Activated T-helper 1 cell treated with anti-CD3 and anti-CD28 coated beads, Interleukin-2, amount 50 U/mL, for 16 hours (primary cell): ENCODE measurements at places on chromosomes 4 and X.

- DNase-seq, result no peak
Measured at GRCh38 chrX:99142745-99143144, 1267.3 kb downstream of the PCDH19 start.

DNA sequence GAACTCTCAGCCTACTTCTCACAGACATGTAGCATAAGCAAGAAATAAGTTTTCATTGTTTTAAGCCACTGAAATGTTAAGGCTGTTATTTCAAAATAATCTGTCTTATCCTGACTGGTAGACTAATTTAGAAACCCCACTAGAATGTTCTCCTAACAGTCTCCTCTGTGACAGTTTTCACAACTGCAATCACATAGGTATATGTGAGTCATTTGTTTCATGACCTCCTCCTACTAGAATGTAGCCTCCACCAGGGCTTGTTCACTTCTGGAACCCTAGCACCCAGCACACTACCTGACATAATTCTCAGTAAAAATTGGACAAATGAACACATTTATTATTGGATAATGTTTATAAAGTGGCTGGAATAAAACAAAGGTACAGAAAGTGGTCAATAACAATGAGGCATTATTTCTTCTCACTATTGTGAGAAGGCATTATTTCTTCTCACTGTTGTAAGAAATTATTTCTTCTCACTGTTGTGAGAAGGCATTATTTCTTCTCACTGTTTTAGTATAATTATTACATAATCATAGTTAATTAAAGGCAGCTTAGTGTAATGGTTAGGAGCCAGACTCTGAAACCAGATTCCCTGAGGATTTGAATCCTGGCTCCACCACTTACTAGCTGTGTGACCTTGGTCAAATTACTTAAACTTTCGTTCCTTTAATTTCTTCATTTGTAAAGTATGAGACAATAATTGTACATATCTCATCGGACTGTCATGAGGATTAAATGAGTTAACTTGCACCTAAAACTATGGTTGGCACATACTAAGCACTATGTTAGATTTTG, 251.5 kb downstream of the RASL11B start:
- no peak for DNase-seq

GRCh38 chrX:13254076-13254785, 65.6 kb downstream of the ATXN3L start:
- no peak for DNase-seq

GRCh38 chr4:75779105-75779757, 54.9 kb downstream of the USO1 start:
- no peak for DNase-seq

DNA sequence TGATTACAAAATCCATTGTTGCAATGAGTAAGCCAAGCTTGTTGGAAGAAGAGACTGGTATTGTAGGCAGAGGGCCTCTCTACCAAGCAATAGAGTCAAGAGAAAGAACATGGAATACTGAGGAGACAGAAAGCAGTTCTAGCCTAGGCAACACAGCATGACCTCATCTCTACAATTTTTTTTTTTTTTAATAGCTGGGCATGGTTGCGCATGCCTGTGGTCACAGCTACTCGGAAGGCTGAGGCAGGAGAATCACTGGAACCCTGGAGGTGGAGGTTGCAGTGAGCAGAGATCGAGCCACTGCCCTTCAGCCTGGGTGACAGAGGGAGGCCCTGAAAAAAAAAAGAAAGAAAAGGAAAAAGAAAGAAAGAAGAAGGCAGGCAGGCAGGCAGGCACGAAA, 11.7 kb upstream of the ZBTB33 start:
- DNase-seq, result no peak

DNA sequence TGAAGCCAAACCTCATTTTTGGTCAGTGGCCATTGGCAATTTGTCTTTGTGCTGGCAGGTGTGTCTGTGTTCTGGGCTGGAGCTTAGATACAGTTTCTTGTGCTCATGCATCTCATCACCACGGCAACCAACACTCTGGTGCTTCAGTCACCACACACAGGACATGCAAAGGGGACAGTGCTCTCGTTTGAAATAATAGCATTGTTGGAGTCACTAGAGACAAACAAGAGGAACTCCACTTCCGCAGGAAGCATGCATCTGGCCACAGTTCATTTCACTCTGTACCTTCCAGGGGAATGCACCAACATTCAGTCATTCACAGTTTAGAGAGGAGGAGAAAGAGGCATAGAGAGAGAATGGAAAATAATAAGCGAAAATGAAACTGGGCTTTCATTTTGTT, 267.4 kb downstream of the ANK2 start:
- no peak for DNase-seq

DNA sequence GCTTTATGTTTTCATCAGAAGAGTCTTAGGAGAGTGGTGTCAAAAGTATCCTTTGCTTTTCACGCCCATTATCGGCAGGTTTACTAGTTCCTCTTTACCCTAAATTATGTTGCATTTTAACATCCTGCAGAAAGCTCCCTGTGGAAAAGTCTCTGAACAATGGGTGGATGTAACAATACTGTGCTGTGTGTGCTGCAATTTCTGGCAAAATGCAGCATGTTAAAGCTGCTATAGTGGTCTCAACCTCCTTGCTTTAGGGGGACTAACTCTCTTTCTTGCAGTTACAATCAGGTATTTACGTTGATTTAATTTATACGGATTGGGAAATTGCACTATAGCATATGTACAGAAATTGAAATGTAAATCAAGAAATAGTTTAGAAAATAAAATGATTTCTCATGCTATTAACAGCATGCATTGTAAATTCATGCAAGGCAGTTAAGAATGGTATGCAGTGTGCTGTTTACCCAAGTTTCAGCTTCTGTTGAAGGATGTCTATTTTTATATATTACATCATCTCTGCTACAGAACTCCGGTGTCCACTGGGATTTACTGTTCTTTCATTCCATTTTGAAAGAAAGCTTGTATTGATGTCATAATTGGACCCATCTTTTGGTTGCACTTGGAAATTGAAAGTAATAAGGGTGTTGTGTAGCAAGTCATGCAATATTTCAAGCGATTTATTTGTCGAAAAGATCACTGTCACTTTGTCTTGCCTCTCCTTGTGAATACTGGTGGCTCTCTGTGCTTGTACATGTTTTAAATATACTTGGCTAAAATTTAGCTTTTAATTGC, 145.7 kb downstream of the RAPGEF2 start:
- no peak for DNase-seq

GRCh38 chr4:80017125-80017854, 55.7 kb downstream of the ANTXR2 start:
- DNase-seq, result no peak

GRCh38 chrX:10709276-10709675, 88.9 kb upstream of the MID1 start:
- DNase-seq, result no peak

DNA sequence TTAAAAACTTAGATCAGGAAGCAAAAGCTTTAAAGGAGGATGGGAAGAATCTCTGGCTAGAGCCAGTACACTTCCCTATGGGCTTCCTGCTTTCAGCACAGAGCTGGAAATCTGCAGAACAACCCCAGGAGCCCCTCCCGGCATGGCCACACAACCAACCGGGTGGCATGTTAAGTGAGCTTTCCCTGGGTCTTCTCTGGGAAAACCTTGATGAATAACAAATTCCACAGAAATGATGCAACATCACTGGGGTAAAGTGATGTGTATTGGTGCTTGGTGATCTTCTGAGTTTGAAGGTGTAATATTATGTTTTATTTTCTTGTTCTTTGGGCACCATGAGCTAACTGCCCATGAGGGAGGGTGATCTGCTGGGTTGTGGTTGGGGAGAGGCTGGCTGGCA, 22.1 kb downstream of the NHS start:
- no peak for DNase-seq

GRCh38 chr4:147590249-147590920, 26.8 kb upstream of the TMEM184C start:
- DNase-seq, result no peak

- no peak for DNase-seq
Measured at GRCh38 chrX:150573702-150574101, 5.3 kb downstream of the MTM1 start.

DNA sequence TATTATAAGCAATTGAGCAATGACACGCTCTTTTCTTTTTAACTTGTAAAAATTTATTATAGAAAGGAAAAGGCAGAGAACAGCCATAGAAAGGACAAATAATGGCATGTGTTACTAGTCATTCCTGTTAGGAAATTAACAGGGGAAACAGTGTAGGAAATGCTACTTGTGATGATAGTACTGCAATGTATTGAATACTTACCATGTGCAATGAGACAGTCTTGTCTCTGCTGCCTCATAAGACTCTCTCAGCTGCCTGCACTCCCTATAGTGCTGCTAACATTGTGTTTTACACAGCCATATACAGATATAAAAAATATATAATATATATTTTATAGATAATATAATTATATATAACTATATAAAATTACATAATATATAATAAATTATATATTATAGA, 62.3 kb upstream of the SHOX start:
- DNase-seq, result no peak

DNA sequence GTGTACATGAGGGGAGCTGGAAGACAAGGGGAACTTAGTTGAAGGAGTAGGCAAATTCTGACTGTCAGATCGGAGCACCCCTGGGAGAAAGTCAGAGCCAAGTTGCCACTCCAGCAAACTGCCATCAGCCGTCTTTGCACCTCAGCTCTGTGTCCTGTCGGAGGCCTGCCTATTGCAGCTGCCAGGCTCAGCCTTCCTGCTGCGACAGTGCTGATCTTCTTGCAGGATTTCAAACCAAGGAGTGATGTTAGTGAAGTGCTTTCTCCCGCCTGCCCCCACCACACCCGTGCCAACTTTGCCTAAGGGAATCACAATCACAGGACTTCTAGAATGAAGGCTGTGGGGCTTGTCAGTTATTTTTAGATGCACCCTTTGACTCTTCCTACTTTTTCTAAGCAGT, 185.3 kb downstream of the KIT start:
- no peak for DNase-seq

- no peak for DNase-seq
Measured at GRCh38 chr4:147425019-147425418, 55.9 kb upstream of the EDNRA start.

- DNase-seq, result no peak
Measured at GRCh38 chrX:12903646-12904045, 2.8 kb upstream of the TLR8 start.

DNA sequence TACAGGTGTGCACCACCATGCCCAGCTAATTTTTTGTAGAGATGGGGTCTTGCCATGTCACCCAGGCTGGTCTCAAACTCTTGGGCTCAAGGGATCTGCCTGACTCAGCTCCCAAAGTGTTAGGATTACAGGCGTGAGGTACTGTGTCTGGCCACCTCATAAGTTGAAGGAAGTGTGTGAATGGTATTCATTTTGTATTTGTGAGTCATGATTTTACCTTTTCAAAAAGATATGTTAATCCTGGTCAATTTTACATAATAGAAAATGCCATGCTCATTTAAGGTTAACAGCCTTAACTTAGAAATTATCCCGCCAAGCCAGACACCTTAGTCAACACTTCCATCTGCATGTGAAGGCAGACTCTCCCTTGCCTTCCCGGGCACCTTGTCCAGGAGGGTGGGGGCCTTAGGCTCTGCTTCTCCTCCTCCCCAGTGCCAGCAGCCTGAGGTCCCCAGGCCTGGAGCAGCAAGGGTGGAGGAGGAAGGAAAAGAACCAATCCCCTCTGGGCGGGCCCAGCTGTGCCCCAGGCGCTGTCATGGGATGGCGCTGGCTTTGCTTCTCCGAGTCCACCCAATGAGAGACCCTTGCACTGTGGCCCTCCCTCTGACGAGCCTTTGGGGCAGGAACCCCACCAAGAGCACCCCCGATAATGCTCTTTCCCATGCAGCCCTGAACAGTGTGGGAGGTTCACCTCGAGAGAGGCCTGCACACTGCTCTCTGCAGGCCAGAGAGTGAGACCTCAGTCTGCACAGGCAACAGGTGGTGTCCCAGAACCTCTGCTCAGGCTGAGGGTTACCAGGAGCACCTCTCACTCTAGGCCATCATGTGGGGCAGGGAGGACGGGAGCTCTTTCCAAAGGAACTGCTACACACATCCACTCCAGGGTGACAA, 37.3 kb downstream of the RNF212 start:
- DNase-seq, result no peak

DNA sequence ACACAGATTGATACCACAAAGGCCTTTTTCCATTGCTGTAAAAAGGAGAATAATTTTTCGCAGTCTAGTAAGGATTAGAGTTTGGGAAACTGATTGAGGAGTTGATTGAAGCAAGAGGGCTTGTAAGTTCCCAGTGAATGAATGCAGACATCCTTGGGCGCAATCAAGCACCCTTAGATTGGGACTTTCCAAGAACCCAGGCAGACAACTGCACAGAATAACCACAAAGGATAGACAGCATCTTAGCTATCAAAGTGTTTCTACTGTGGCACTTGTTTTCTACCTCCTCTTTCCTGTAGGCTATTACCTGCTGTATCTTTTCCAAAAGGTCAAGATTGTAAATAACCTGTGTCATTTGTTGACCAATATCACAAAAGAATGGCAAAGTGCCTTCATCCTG, 2.6 kb downstream of the COX18 start:
- no peak for DNase-seq

- DNase-seq, result no peak
Measured at GRCh38 chrX:71111921-71112431, 599 bp upstream of the IL2RG start.

DNA sequence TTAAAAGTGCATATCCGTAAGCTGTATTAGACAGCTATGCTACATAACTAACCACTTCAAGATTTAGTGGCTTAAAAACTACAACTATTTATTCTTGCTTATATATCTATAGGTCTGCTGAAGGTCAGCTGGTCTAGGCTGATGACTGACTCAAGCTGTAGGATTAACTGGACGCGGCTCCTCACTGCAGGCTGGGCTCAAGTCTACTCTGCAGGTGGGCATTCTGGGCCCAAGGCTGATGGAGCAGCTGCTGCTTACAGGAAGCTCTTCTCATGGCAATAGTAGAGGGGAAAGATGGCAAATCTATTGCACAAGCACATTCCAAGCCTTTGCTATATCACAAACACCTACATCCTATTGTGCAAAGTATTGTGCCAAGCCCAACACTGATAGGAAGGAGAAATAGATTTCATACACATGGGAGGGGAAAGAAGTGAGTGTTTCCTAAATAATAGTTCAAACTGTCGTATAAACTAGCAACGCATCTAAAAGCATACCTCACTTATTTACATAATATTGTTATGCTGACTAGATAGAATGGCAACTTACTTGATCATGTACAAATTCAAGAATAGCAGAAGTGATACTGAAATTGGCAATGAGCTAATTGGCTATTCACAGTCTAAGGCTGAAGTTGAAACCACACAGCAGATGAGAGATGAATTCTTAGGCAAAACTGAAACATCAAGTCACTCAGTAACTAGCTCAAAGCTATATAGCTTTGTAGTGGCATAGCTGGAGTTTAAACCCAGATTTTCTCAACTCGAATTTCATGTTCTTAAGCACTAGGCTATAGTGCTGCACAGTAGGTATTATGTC, 263.8 kb downstream of the NKX6-1 start:
- no peak for DNase-seq

- no peak for DNase-seq
Measured at GRCh38 chr4:149398993-149399392, 416.6 kb downstream of the IQCM start.

- DNase-seq, result no peak
Measured at GRCh38 chr4:188619456-188620149, 480.4 kb downstream of the TRIML1 start.

GRCh38 chr4:181877329-181877848, 365.8 kb upstream of the TENM3 start:
- no peak for DNase-seq
